RPMI7951 (cell line): ENCODE measurements at places on chromosomes 11 and 22.

- DNase-seq = no peak
Observed at GRCh38 chr22:47164514-47165337, 402.3 kb downstream of the TBC1D22A start.

DNA sequence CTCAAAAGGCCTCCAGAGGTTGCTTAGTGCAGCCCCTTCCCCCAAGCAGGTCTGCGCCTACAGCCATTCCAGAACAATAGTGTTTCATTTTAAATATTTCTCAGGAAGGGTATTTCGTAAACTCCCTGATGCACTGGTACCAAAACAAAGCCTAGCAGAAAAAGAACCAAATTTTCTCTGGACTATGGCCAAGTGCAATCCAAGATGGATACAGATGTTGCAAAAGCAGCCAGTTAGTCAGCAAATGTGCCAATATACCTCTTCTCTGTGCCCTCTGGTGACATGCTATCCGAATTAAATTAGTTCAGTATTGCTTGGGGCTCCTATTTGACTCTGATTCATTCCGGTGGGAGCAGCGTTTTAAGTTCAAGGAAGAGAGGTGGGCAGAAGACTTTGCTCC lies 247.8 kb downstream of the NTM start:
- DNase-seq = no peak

- DNase-seq = no peak
Observed at GRCh38 chr11:109795234-109795633, 298.0 kb upstream of the ZC3H12C start.

DNA sequence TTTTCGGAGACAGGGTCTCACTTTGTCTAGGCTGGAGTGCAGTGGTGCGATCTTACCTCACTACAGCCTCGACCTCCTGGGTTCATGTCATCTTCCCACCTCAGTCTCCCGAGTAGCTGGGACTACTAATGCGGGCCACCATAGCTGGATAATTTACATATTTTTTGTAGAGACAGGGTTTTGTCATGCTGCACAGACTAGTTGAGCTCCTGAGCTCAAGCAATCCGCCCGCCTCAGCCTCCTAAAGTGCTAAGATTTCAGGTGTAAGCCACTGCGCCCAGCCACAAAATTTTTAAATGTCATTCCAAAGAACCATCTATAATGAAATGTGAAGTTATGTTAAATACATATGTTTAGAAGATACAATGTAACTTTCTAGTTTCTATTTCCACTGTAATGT lies 4747.7 kb upstream of the OR11H1 start:
- DNase-seq = no peak
